ENCODE measurements at places on chromosomes 11 and 22. TPM values are rescaled to one million over a fixed set of nuclear protein-coding genes. Genes with fewer than 3 reads are reported as not detected.

- no peak for DNase-seq
These were observed 57.8 kb upstream of the PSMA1 start for GRCh38 chr11:14577835-14578529.

GRCh38 chr11:96622026-96622634, 232.3 kb downstream of the JRKL start:
- no peak for DNase-seq

Gene MMP3
- 8.6 TPM for total RNA-seq

- DNase-seq = no peak
These were observed 27.9 kb downstream of the OR9I1 start for GRCh38 chr11:58097437-58097836.

DNA sequence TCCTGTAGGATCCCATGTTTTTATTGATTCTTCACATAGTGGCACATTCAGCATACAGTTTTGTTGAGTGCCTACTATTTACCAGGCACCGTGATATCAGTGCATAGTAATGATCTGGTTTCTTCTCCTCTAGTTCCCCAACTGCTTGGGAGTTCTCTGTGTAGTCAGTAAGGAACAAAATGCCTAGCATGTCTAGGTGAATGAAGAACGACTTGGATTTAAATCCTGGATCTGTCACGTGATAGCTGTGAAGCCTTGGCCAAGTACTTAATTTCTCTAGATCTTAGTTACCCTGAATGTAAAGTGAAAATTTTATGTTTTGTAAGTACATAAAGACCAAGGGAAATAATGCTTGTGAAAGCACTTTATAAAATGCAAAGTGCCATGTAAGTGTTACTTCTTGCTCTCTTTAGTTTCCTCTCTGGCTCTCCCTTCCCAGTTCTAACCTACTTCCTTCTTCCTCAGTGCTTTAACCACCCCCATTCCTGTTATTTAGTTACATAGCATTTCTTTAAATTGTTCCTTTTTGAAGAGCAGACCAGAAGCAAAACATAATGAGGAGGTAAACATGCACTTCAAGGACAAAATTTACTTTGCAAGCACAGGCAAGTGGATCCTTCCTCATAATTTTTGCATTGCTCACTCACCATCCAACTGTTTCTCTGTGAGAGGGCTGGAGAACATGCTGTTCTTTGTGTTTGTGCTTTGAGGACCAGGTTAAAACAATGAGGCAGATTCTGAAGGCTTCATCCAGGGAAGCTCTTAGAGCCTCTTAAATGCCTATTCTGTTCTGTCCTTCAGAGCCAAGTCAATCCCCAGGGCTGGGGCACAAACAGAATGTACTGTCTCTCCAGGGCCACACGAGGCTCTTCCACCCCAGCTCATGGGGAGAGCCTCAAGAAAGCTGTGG, 353.9 kb upstream of the TENM4 start:
- DNase-seq = no peak

DNA sequence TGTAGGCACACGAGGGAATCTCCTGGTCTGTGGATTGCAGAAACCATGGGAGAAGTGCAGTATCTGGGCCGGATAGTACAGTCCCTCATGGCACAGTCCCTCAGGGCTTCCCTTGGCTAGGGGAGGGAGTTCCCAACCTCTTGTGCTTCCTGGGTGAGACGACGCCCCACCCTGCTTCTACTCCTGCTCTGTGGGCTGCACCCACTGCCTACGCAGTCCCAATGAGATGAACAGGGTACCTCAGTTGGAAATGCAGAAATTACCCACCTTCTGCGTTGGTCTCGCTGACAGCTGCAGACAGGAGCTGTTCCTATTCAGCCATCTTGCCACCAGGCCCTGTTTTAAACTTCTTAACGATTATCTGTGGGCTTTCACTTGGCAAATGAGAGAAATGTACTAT, 157.2 kb upstream of the CARD18 start:
- peak; percentile 5 for DNase-seq

DNA sequence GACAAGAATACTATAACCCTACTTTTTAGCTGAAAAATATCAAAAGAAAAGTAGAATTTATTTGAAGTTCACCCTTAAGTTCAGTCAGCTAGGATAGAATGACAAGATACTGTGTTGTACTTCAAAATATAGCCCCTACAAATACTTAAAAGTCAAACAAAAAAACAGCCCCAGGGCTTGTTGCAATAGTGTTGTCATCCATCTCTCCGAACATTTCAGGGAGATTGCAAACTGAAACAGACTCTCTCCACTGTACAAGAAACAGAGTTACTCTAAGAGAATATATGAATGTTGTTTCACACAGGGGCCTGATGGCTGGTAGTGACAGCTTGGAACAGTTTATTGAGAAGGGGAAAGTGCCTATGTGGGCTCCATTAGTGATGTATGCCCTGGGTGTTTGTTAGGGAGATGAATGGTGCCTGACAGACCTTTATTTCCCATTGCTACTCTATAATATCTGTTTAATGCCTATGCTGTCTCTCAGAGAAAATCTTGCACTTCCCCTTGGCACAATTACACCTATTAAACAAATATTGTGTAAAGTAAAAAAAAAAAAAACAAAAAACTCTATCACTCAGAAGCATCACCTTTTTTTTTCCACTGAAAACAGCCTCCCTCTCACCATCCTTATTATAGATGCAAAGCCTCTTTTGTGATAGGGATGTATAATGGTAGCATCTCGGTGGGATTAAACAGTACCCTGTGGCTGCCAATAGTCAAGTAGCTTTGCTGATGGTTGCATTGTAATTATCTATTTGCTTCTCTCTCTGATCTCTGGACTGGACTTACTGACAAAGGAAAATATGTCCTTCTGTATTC, 506.3 kb upstream of the LUZP2 start:
- DNase-seq = no peak

- no peak for DNase-seq
These were observed 4.3 kb upstream of the ACR start for GRCh38 chr22:50733521-50734342.
